T-cell (primary cell): ENCODE measurements at places on chromosomes 11 and 22. TPM values are rescaled to one million over a fixed set of nuclear protein-coding genes. Genes with fewer than 3 reads are reported as not detected.
A peak's percentile ranks its signal among the peaks of the same experiment; 100 is the strongest.

Gene TMEM151A
- 0.25 TPM for total RNA-seq

GRCh38 chr22:21014726-21015465 is at the start of gene P2RX6:
Gene P2RX6 (plus strand): TSS chr22:21015165. CDS start chr22:21015175, 10 bp downstream.
- peak within 1 kb of the TSS; percentile 51 for H3K4me3 ChIP-seq
- H3K27ac ChIP-seq, result peak within 1 kb of the TSS; percentile 79
- peaks cover 4% of the 10 kb centered on the region for H3K27me3 ChIP-seq

DNA sequence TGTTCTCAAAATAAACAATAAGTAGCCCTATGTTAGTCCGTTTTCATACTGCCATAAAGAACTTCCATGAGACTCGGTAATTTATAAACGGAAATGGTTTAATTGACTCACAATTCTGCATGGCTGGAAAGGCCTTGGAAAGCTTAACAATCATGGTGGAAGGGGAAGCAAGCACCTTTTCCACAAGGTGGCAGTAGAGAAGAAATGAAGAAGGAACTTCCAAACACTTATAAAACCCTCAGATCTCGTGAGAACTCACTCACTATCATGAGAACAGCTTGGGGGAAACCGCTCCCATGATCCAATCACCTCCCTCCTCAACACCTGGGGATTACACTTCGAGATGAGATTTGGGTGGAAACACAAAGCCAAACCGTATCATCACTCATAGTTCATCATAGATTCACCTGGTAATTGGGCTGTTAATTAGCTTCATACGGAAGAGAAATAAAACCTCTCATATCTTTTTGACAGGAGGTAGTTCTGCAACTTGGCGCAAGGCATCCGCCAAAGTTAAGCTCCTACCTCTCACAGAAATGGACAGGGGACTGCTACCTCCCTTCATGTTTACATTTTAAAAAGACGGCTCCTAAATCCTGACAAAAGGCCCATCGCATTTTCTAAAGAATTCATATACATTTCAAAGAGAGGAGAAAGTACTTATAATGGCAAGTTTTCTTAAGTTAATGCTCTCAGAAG is 49.0 kb downstream of the MUC15 start:
- no peak overlapping the region for H3K4me3 ChIP-seq
- DNase-seq, result no peak
- no peaks in the 10 kb centered on the region for H3K4me1 ChIP-seq
- no peaks in the 10 kb centered on the region for H3K36me3 ChIP-seq
- no peak overlapping the region for H3K27ac ChIP-seq

GRCh38 chr22:34914846-34915245 is 151.1 kb upstream of the ISX start:
- H3K4me1 ChIP-seq, result no peaks in the 10 kb centered on the region
- no peak overlapping the region for H3K27ac ChIP-seq
- DNase-seq, result no peak
- no peak overlapping the region for H3K4me3 ChIP-seq
- H3K36me3 ChIP-seq, result no peaks in the 10 kb centered on the region

DNA sequence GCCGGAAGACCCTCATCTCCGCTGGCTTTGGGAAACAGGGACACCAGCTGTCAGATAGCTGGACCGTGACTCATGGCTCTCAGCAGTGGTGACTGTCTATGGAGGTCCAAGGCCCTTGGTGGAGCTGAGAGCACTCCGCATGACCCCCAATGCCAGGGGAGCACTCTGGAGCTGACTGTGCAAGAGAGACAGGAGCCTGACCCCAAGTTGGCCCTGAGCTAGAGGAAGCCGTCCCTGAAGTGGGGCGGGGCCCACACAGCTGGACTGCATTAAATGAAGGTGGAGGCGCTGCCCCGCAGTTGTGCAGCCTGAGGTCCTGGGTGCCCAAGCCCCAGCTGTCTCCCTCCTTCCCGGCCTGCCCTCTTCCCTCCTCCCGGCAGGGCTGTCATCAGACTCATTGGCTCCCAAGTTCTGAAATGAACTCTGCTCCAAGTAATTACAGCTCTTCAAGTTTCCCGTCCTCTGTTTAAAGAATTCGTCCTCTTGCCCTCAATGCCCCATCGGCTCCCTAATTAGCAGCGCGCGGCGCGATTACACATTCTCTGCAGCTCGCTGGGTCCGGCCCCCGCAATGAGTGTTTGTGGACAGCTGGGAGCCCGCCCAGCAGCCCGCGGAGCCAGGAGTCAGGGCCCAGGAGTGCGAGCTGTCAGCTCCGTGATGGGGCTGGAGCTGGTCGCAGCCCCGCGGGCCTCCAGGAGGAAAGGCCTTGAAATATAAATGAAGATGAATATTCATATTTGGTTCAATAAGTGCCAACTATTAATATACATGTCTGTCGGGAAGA is 93.2 kb upstream of the LMO1 start:
- no peaks in the 10 kb centered on the region for H3K36me3 ChIP-seq
- H3K4me1 ChIP-seq, result peaks cover 8% of the 10 kb centered on the region
- no peak overlapping the region for H3K27ac ChIP-seq
- H3K27me3 ChIP-seq, result peaks cover 35% of the 10 kb centered on the region

DNA sequence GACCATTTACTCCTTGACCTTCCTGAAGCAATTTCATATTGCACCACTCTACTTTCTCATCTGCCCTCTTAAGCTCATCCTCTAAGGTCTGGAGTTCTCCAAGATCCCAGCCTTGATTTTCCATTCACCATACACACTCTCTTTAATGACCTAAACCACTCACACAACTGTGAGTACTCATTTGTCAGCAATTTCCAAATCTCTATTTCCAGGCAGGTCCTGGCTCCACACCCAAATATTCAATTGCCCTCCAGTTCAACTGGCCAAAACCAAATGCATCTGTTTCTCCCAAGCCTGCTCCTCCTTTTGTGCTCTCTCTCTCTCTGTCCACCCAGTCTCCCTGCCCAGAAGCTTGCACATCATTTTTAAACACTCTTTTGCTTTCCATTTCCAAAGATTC is 39.6 kb downstream of the NEU3 start:
- no peaks in the 10 kb centered on the region for H3K36me3 ChIP-seq
- no peak for DNase-seq
- H3K4me1 ChIP-seq, result no peaks in the 10 kb centered on the region
- H3K27me3 ChIP-seq, result no peaks in the 10 kb centered on the region
- H3K4me3 ChIP-seq, result no peak overlapping the region

Gene SMIM35
- total RNA-seq, result 0.28 TPM

DNA sequence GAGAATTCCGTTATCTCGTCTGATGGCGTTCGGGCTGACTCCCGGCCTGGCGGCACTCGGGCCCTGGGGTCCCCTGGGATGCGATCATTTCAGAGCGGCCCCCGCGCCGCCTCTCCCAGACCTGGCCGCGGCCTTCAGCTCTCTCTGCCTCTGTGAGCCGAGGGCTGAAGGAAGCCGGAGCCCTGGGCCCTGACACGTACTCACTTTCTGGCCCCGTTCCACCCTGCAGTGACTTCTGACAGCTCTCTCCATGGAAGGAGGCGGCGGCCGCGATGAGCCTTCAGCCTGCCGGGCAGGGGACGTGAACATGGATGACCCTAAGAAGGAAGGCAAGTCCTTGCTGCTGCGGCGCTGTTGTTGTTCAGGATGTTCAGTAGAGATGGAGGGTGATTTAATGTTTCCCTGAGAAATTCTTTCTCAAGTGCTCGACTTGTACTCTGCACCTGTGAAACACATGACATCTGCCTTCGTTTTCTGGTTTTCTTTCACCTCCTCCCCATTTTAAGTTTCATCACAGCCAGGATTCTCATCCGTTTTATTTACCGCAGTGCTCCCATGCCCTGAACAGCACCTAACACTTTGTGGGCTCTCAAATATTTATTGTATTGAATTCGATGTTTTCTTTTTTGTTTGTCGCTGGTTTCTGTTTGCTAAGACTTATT is 612 bp downstream of the GTSE1 start:
- H3K4me3 ChIP-seq, result peak overlapping the region; percentile 61
- H3K27ac ChIP-seq, result no peak overlapping the region
- DNase-seq, result no peak
- no peaks in the 10 kb centered on the region for H3K27me3 ChIP-seq
- peaks cover 3% of the 10 kb centered on the region for H3K36me3 ChIP-seq

Gene PRR14L
- total RNA-seq, result 55.8 TPM

Gene TLCD5
- total RNA-seq, result 0.39 TPM

GRCh38 chr11:113401718-113402117 is 14.1 kb downstream of the ANKK1 start:
- no peak overlapping the region for H3K4me3 ChIP-seq
- H3K27me3 ChIP-seq, result no peaks in the 10 kb centered on the region
- H3K36me3 ChIP-seq, result no peaks in the 10 kb centered on the region
- no peaks in the 10 kb centered on the region for H3K4me1 ChIP-seq

DNA sequence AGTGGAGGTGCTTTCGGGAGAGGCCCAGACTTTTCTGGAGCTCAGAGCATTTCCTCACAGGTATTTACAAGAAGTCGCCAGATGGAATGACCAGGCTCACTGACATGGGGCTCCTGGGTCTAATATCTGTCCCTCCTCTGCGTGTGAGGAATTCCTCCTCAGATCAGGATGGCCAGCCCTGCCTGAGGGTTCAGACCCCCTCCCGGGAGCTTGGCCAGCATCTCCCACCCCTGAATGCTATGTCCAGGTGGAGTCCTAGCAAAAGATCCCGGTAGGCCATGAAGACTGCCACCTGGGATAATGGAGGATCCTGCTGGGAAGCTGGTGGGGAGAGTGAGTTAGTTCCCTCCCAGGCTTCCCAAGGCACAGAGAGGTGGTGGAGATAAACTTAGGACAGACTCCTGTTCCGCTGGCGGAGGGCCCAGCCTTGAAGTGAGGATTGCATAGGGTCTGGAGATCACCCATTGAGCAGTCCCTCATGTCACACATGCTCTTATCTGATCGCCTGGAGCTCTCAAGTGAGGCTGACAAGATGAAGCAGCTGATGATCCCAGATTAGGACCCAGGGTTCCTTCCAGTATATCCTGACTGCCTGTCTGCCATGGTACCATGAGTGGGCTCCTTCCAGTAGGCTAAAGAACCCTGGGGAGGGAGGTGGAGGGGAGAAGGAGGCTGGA is 5.7 kb downstream of the OAF start:
- no peak overlapping the region for H3K27ac ChIP-seq
- H3K36me3 ChIP-seq, result no peaks in the 10 kb centered on the region
- no peaks in the 10 kb centered on the region for H3K27me3 ChIP-seq
- peaks cover 7% of the 10 kb centered on the region for H3K4me1 ChIP-seq
- H3K4me3 ChIP-seq, result no peak overlapping the region

Gene CSF2RB
- 3.4 TPM for total RNA-seq

- DNase-seq, result no peak
- H3K36me3 ChIP-seq, result no peaks in the 10 kb centered on the region
- H3K27me3 ChIP-seq, result peaks cover 3% of the 10 kb centered on the region
- H3K27ac ChIP-seq, result no peak overlapping the region
- no peaks in the 10 kb centered on the region for H3K4me1 ChIP-seq
- H3K4me3 ChIP-seq, result no peak overlapping the region
Measured at GRCh38 chr22:30205281-30206115, 41.1 kb downstream of the LIF start.

Gene ASCL2
- total RNA-seq, result 0.29 TPM

- no peaks in the 10 kb centered on the region for H3K27me3 ChIP-seq
- peaks cover 10% of the 10 kb centered on the region for H3K36me3 ChIP-seq
- H3K4me3 ChIP-seq, result no peak overlapping the region
- H3K4me1 ChIP-seq, result peaks cover 2% of the 10 kb centered on the region
- peak overlapping the region; percentile 65 for H3K27ac ChIP-seq
- DNase-seq, result no peak
Measured at GRCh38 chr11:104908186-104908531, 9.9 kb upstream of the CASP12 start.

Gene DRICH1
- 0.48 TPM for total RNA-seq

DNA sequence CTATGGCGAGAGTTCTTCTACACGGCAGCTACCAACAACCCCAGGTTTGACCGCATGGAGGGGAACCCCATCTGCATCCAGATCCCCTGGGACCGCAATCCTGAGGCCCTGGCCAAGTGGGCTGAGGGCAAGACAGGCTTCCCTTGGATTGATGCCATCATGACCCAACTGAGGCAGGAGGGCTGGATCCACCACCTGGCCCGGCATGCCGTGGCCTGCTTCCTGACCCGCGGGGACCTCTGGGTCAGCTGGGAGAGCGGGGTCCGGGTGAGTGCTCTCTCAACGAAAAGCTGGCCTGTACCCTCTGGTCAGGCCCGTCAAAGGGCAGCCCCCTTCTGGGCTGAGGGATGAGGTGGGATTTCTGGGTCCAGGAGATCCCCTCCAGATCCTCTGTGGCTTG is 15.9 kb upstream of the MAPK8IP1 start:
- H3K4me3 ChIP-seq, result no peak overlapping the region
- H3K36me3 ChIP-seq, result peaks cover 95% of the 10 kb centered on the region
- no peak for DNase-seq
- H3K27ac ChIP-seq, result no peak overlapping the region
- no peaks in the 10 kb centered on the region for H3K4me1 ChIP-seq
- no peaks in the 10 kb centered on the region for H3K27me3 ChIP-seq

GRCh38 chr11:1969776-1970175 is 22.6 kb downstream of the MRPL23 start:
- no peaks in the 10 kb centered on the region for H3K36me3 ChIP-seq
- no peak overlapping the region for H3K27ac ChIP-seq
- no peak for DNase-seq
- no peak overlapping the region for H3K4me3 ChIP-seq
- no peaks in the 10 kb centered on the region for H3K4me1 ChIP-seq
- no peaks in the 10 kb centered on the region for H3K27me3 ChIP-seq

Gene NDUFV1
- total RNA-seq, result 250 TPM

- peaks cover 38% of the 10 kb centered on the region for H3K27me3 ChIP-seq
- H3K4me1 ChIP-seq, result no peaks in the 10 kb centered on the region
- no peak overlapping the region for H3K27ac ChIP-seq
- DNase-seq, result no peak
Measured at GRCh38 chr11:12698048-12698447, 23.8 kb downstream of the TEAD1 start.

GRCh38 chr22:23261900-23262450 is 81.7 kb downstream of the BCR start:
- DNase-seq, result no peak
- H3K4me3 ChIP-seq, result no peak overlapping the region
- no peak overlapping the region for H3K27ac ChIP-seq
- H3K36me3 ChIP-seq, result peaks cover 15% of the 10 kb centered on the region

Gene USP35
- total RNA-seq, result 18.1 TPM

DNA sequence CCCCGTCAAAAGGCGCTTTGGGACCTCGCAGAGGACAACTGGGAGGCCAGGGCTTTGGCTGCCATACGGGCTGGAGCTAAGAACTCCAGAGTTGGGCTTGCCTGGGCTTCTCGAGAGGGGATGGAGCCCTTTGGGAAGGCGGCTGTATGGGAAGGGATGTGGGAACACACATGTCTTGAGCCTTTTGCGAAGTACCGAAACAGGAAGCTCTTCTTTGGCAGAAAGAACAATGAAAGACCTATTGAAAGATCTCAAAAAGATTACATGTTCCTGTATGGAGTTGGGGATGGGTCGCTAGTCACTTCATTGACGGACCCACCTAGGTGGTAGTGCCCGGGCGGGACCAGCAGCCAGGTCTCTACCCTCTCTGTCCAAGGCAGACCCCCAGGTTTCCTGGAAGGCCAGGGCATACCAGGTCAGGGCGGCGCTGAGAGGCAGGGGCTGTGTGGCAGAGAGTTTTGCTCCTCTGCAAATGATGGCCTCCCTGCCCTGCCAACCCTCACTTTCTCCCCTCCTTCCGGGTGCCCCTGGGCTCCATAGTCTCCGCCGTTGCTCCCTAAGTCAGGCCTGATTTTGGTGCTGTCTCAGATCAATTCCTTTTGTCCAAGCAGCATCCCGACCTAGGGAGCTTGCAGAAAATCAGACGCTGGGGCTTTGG is 1.0 kb downstream of the ST14 start:
- no peak for DNase-seq
- H3K4me3 ChIP-seq, result no peak overlapping the region
